ENCODE measurements at places on chromosomes 3 and 15.

GRCh38 chr15:68578980-68579935 lies at the start of gene CORO2B:
Gene CORO2B (plus strand): TSS chr15:68578993. CDS start chr15:68579263, 270 bp downstream.
- DNase-seq, result no peak

GRCh38 chr3:184457329-184457728 lies 77.5 kb downstream of the CHRD start:
- no peak for DNase-seq

- no peak for DNase-seq
Observed at GRCh38 chr3:154538566-154539360, 108.8 kb upstream of the GPR149 start.

GRCh38 chr15:85870216-85871014 lies 75.7 kb upstream of the KLHL25 start:
- DNase-seq, result no peak

DNA sequence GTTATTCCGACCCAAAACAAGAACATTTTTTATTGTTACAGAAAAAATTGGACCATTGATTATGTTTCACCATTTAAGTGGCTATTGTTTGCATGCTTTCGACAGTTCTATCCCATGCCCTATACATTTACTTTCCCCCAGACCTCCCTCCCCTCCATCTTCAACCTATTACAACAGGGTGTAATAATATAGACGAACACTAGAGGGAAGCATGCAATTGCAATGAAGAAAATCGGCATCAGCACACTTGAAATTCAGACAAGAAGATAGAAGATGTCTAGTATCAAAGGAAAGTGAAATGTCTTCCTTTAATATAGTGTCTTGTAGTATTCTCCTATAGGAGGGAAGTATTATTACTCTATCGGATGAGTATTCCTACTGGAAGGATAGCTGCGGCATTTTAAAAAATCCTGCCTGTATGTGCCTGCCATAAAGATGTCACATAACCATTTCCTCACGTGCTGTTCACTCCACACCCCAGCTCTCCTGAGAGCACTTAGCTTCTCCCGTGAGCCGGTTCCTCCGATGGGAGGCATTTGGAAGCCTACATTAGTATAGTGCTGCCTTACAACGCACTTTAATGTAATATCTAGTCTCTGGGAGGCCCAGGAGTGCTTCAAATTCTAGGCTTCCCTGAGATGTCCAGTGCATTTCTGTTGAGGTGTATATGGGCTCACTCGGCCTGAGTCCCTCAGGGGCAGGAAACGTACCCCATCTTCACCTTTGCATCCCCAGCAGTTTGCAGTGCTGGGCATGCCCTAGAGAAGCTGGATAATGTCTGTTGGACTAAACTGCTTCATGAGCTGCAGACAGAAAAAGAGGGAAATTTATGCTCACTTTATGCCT lies 17.8 kb upstream of the ERICH6 start:
- DNase-seq, result no peak

GRCh38 chr3:6799264-6799915 lies 61.5 kb upstream of the GRM7 start:
- no peak for DNase-seq

DNA sequence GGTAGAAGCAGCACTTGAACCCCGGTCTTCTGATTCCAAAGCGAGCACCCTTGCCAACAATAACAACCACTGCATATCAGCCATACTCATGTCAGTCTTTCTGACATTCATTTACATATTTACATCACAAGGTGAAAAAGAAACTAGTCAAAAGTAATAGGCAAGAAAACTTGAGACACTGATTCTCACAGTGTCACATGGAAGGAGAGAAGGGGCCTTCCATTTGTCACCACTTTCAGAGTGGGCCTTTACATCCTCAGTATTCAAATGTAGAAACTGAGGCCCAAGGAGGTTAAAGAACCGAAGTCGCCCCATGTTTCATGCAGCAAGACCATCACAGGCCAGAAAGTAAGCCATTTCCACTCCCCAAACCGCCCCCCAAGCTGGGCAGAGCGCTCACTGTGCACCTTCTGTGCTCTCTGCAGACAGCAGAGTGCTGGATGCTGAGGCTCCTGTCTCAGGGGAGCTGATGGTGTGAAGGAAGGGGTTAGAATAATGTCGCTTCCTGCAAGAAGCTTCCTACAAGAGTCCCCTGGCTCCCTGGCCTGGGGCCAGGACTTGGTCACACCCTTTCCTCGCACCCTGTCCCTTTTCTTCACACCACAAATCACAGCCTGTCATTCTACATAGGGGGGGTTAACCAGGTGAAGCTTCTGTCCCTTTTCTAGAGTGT lies 260.1 kb downstream of the UACA start:
- no peak for DNase-seq

- no peak for DNase-seq
Observed at GRCh38 chr3:49121132-49121736, 611 bp upstream of the USP19 start.

- DNase-seq, result no peak
Observed at GRCh38 chr3:108200578-108200977, 21.6 kb downstream of the IFT57 start.

- DNase-seq, result no peak
Observed at GRCh38 chr3:132606085-132606484, 9.0 kb downstream of the ACKR4 start.

DNA sequence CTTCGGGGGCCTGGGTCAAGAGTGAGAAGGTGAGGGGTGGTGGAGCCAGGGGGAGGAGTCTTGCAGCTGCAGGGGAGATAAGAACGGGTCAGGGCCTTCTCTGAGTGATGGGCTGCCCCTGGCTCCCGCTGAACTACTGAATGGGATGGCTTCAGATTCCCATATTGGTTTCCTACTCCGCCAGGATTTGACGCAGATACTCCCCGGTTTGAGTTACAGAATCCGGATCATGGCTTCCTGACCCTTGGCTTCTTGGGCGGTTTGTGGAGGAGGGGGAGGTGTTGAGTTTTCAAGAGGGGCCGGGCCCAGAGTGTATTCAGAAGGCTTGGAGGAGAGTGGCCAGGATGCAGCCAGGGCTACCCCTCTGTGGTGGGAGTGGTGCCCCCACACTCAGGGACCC lies 119.9 kb upstream of the ATP2B2 start:
- DNase-seq, result no peak

- DNase-seq, result no peak
Observed at GRCh38 chr15:58864602-58865424, 68.7 kb downstream of the SLTM start.

- DNase-seq, result no peak
Observed at GRCh38 chr15:26615927-26616302, 157.0 kb downstream of the GABRB3 start.

DNA sequence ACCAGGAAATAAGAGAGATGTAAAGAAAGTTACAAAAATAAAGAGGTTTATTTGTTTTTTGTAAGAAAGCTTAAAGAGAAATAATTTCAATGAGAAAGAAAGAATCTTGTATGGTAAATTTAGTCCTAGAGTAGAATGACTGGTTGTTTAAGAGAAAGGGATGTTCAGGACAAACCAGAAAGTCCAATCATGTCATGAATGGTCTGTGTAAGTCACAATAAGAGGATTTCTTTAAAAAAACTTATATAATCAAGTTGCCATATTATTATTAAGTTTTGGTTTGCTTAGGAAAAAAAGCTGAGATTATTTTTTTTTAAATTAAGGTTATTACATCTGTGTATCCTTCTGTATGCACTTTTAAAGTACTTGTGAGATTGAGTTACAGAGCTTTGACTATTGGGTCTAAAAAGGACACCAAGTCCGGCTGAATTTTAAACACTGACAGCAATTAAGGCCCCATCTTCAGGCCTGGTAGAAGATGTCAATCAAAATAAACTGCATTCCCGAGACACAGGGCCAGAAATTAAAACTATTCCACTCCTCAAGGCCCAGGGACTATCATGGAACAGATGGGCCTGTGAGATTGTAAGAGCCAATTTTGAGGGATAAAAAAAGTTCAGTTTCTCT lies 12.2 kb downstream of the ERICH6 start:
- no peak for DNase-seq

- no peak for DNase-seq
Observed at GRCh38 chr3:151227266-151227806, 24.3 kb upstream of the GPR171 start.

GRCh38 chr15:99668533-99669182 lies 64.6 kb downstream of the LYSMD4 start:
- no peak for DNase-seq

- DNase-seq, result no peak
Observed at GRCh38 chr3:143351354-143351753, 231.8 kb downstream of the CHST2 start.

- DNase-seq, result no peak
Observed at GRCh38 chr3:181919375-181919774, 207.7 kb downstream of the SOX2 start.

DNA sequence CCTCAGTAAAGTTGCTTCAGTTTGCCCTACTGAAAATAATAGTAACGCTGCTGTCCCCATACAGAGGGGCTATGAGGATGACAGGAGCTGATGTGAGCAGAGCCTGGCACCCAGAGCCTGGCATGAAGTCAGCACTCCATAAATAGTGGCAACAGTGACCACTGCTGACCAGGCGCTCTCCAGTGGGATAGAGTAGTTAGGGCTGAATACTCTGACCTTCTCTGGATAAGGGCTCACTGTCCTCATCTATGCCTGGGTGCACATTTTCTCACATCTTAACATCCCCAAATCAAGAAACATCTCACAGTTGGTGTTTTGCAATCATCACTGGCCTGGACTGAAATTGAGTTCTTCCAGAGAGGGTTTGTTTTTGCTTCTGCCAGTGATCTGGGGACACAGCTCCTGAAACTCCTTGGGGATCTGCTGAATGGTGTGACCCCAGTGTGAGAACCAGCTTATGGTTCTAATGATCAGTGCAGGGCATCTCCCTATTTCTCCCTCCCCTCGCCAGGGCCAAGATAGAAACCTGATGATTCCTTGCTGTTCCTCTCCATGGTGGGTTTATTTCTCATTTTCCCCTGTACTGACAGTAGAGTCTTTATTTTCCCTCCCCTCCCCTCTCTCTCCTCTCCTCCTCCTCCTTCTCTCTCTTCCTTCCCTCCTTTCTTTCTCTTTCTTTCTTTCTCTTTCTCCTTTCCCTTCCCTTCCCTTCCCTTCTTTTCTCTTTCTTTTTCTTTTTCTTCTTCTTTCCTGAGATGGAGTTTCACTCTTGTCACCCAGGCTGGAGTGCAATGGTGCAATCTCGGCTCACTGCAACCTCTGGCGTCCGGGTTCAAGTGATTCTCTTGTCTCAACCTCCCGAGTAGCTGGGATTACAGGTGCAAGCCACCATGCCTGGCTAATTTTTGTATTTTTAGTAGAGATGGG lies 3.5 kb upstream of the PCSK6 start:
- no peak for DNase-seq

DNA sequence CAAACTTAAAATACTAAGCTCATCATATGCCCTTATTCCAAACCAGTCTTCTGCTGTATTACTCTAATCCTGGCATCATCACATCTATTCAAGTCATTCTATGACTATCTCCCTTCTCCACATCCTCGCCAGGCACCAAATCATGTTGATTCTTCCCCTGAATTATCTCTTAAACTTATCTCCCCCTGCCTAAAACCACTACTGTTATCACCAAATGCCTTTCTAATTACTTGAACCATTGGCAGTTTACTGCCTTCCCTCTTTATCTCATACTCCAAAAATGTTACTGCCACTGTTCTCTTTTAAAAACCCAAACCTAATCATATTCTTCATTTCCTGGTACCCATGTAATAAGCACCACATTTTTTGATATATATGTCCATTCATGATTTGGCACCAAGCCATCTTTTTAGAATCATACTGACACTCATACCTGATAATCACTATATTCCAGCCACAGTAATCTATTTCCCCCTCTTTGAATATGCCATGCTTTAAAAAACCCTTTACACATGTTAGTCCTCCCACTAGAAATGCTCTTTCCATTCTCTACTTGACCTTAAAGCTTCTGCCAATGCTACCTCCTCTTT lies 126.8 kb downstream of the PEAK1 start:
- no peak for DNase-seq

DNA sequence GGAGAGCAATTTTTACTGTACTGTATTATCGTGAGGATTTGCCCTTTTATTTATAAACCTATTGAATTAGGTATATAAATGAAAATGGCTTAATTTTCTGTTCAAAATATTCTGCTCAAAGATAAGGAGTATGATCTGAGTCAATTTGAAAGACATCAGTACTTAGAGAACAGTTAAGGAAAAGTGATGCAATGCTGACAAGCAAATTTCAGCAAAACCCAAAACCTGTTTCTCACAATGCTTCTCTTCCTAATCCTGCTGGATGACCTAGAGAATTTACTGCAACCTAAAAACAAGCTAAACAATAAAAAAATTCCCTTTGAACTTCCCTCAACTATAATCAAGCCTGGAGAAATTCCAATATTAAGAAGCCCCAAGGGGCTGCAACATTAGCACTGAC lies 82.7 kb downstream of the RFX7 start:
- no peak for DNase-seq

- no peak for DNase-seq
Observed at GRCh38 chr3:172210355-172210754, 171.0 kb downstream of the FNDC3B start.

GRCh38 chr3:156300929-156301840 lies 180.8 kb downstream of the KCNAB1 start:
- no peak for DNase-seq

- no peak for DNase-seq
Observed at GRCh38 chr3:78434801-78435200, 1333.0 kb downstream of the ROBO1 start.

GRCh38 chr15:34609102-34610057 lies 25.9 kb upstream of the GOLGA8B start:
- no peak for DNase-seq

DNA sequence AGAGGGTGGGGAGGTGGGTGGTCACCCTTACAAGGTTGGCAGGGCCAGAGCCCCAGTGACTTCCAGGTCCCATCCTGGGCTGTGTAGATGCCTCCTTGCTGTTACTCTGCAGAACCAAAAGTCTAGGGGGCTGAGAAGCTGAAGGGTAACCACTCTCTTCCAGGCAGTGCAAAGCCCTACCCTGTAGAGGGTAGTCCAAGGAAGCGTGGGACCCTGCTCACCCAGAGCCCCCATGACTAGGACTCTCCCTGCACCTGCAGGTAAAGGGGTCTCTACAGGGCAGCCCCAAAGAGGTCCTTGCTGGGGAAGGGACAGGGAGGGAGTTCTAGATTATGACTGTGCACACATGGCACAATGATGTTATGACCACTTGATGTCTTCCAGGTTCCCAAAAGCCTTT lies 14.2 kb downstream of the GHRL start:
- DNase-seq, result no peak

GRCh38 chr3:32041316-32041715 lies 59.8 kb downstream of the ZNF860 start:
- DNase-seq, result no peak

- DNase-seq, result peak; percentile 43
Observed at GRCh38 chr15:60798821-60799220, 319.9 kb upstream of the ICE2 start.

DNA sequence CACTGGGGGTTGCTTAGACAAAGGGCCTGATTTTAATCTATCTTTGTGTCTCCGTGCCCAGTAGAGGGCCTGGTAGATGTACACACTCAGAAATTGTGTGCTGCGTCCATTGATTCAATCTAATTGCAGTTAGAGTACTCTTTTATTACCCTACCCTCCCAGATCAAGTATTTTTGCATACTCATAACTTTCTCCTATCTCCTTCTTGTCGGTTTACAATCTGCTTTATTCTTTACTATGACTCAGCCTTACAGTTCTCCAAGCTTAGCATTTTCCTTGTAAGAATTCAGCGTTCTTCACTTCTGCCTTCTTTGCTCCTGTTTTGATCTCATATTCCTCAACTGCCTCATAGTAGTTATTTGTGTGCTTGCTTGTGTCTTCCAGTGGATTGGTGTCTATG lies 124.5 kb upstream of the ARRDC4 start:
- no peak for DNase-seq
